Uterus (tissue), 4 donors: ENCODE measurements at places on chromosomes 11 and 22. TPM values are rescaled to one million over a fixed set of nuclear protein-coding genes. Genes with fewer than 3 reads are reported as not detected.

DNA sequence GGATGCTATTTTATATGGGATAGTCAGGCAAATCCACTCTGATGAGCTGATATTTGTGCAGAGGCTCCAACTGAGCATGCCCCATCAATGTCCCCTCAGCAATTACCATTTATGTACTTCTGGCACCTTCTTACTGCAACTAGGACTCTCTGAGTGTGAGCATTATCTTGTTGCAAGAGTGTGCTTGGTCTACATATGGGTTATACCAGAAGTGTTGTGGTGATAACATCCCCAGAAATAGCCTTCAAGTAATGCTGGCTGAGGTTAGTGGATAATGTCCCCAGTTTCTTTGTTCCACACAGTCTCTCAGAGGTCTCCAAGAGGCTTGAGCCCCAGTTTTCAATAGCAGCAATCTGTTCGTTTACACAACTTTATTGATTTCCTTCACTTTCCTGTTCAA is 408.6 kb downstream of the JRKL start:
- no peaks in the 10 kb centered on the region for H3K27me3 ChIP-seq
- H3K27ac ChIP-seq, result no peak overlapping the region
- H3K4me1 ChIP-seq, result no peaks in the 10 kb centered on the region
- DNase-seq, result no peak
- no peaks in the 10 kb centered on the region for H3K36me3 ChIP-seq
- H3K4me3 ChIP-seq, result no peak overlapping the region

The MS4A3 gene
- total RNA-seq, result not detected

GRCh38 chr11:86116386-86116726 is 47.5 kb upstream of the PICALM start:
- no peak for DNase-seq
- no peaks in the 10 kb centered on the region for H3K36me3 ChIP-seq
- H3K4me1 ChIP-seq, result no peaks in the 10 kb centered on the region
- no peak overlapping the region for H3K27ac ChIP-seq
- H3K27me3 ChIP-seq, result no peaks in the 10 kb centered on the region

DNA sequence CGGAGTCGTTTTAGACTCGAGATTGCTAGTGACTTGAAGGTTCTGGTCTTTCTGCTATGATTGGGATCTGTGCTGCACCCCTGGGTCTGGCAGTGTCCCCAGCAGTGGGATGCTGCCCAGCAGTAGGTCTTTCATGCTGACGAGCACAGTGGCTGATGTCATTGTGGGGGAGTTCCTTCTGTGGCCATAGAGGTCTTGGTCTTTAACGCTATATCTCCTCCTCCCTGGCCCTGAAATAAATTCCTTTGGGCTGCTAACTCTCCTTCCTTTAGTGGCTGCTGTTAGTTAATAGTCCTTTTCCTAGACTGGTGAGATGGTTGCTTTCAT is 136.3 kb downstream of the TEAD1 start:
- H3K36me3 ChIP-seq, result no peaks in the 10 kb centered on the region
- no peak overlapping the region for H3K27ac ChIP-seq
- no peaks in the 10 kb centered on the region for H3K27me3 ChIP-seq
- peak; percentile 69 for DNase-seq

The SERPING1 gene
- 39.3 TPM for total RNA-seq

GRCh38 chr11:79083352-79083751 is 357.5 kb downstream of the TENM4 start:
- H3K4me1 ChIP-seq, result no peaks in the 10 kb centered on the region
- H3K4me3 ChIP-seq, result no peak overlapping the region
- H3K27ac ChIP-seq, result no peak overlapping the region
- DNase-seq, result no peak
- no peaks in the 10 kb centered on the region for H3K36me3 ChIP-seq

- no peaks in the 10 kb centered on the region for H3K4me1 ChIP-seq
- no peaks in the 10 kb centered on the region for H3K36me3 ChIP-seq
- no peaks in the 10 kb centered on the region for H3K27me3 ChIP-seq
- no peak for DNase-seq
- H3K4me3 ChIP-seq, result no peak overlapping the region
These were observed 14.9 kb downstream of the DSCAML1 start for GRCh38 chr11:117782101-117782500.

GRCh38 chr11:58575377-58576020 is at the start of gene LPXN:
LPXN (minus strand) TSS chr11:58575856; CDS start chr11:58575772, 84 bp downstream.
- H3K4me3 ChIP-seq, result no peak within 1 kb of the TSS
- no peaks in the 10 kb centered on the region for H3K27me3 ChIP-seq
- peaks cover 5% of the 10 kb centered on the region for H3K4me1 ChIP-seq

GRCh38 chr11:111944139-111944538 is 7.0 kb downstream of the DIXDC1 start:
- no peak for DNase-seq
- no peaks in the 10 kb centered on the region for H3K36me3 ChIP-seq
- H3K27ac ChIP-seq, result peak overlapping the region; percentile 75
- H3K4me3 ChIP-seq, result no peak overlapping the region

- H3K4me3 ChIP-seq, result no peak overlapping the region
- H3K27ac ChIP-seq, result no peak overlapping the region
- no peak for DNase-seq
- H3K4me1 ChIP-seq, result no peaks in the 10 kb centered on the region
- H3K36me3 ChIP-seq, result no peaks in the 10 kb centered on the region
- H3K27me3 ChIP-seq, result no peaks in the 10 kb centered on the region
These were observed 48.5 kb upstream of the VPREB1 start for GRCh38 chr22:22196018-22196533.

DNA sequence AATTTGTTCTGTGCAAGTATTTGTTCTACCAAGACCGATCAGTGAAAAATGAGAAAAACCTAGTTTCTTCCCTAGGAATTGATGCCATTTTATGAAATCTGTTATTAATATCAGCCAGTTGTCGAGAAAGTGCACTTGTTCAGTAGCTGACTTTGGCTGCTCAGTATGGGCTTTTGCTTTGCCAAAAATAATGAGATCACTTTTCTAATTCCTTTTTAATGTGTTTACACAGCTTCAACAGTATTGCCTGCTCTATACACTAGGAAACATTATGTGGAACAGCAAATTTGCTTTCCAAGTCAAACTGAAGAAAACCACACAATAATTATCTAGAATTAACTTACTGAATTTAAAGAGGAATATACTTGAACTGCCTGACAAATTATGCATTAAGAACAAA is 34.4 kb downstream of the SCUBE2 start:
- H3K4me1 ChIP-seq, result no peaks in the 10 kb centered on the region
- H3K27me3 ChIP-seq, result no peaks in the 10 kb centered on the region
- no peak overlapping the region for H3K27ac ChIP-seq
- H3K36me3 ChIP-seq, result no peaks in the 10 kb centered on the region
- no peak for DNase-seq
- no peak overlapping the region for H3K4me3 ChIP-seq

The RAB6A gene
- total RNA-seq, result 120 TPM

GRCh38 chr11:47393163-47394049 is 15.0 kb upstream of the SLC39A13 start:
- H3K36me3 ChIP-seq, result no peaks in the 10 kb centered on the region
- no peak for DNase-seq
- no peak overlapping the region for H3K4me3 ChIP-seq
- H3K4me1 ChIP-seq, result no peaks in the 10 kb centered on the region
- H3K27me3 ChIP-seq, result no peaks in the 10 kb centered on the region
- peak overlapping the region; percentile 85 for H3K27ac ChIP-seq

The NAALADL1 gene
- 0.59 TPM for total RNA-seq

The CDCA5 gene
- total RNA-seq, result 7.1 TPM

DNA sequence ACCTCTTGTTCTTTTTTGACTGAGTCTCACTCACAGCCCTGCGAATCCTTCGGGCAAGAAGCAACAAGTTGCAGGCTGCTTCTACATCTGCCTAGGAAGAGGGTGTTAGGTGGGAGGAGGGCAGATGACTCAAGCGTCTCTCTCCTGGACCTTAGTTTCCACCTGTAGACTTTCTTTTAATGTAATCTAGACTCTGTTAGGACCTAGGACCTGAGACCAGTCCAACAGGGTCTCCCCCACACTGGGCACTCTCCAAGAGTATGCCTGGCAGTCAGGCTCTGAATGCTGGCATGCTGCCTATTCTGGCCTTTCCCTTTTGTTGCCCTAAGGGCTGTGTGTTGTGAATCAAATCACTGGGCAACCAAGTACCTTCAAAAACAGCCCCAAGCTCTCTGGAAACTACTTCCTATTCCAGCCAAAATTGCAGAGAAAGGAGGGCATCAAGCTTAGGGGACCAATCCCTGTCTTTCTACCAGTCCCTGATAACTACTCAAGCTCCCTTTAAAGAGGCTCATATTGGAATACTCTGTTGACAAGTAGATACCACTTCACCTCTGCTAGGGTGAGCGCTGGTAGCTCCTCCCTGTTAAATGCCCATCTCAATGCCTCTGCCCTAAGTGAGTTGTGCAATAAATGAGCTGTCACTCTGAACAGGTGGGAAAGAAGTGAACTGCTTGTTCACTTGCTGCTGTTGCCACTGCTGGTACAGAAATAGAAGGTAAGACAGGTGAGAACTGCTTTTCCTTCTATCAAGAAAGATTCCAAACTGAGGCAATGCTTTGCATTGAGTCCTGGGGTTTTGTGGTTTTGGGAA is at the start of gene BBOX1:
BBOX1 (plus strand) TSS at position 514 of the 814 bp plus-strand sequence. CDS start 14,616 bp downstream, outside the sequence.
- H3K36me3 ChIP-seq, result no peaks in the 10 kb centered on the region
- no peak within 1 kb of the TSS for H3K27ac ChIP-seq
- no peaks in the 10 kb centered on the region for H3K27me3 ChIP-seq

DNA sequence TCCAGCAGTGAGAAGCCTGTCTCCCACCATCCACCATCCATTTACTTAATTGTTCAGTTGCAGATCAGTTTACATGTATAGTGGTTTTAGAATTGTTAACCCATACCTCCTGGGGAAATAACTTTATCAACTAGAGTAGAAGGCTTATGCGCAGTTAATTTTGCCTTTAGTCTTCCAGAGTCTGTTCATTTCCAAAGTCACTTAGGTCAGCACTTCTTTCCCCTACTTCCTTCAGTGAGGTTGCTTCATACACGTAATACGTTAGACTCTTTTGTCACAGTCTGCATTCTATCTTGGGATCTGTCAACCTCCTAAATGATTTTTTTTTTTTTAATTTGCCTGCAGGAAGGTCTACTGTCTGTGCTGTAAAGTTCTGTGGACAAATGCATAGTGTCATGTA is 495.6 kb upstream of the ISX start:
- H3K36me3 ChIP-seq, result no peaks in the 10 kb centered on the region
- no peaks in the 10 kb centered on the region for H3K27me3 ChIP-seq
- no peak for DNase-seq
- H3K27ac ChIP-seq, result no peak overlapping the region
- H3K4me1 ChIP-seq, result no peaks in the 10 kb centered on the region
- H3K4me3 ChIP-seq, result no peak overlapping the region

DNA sequence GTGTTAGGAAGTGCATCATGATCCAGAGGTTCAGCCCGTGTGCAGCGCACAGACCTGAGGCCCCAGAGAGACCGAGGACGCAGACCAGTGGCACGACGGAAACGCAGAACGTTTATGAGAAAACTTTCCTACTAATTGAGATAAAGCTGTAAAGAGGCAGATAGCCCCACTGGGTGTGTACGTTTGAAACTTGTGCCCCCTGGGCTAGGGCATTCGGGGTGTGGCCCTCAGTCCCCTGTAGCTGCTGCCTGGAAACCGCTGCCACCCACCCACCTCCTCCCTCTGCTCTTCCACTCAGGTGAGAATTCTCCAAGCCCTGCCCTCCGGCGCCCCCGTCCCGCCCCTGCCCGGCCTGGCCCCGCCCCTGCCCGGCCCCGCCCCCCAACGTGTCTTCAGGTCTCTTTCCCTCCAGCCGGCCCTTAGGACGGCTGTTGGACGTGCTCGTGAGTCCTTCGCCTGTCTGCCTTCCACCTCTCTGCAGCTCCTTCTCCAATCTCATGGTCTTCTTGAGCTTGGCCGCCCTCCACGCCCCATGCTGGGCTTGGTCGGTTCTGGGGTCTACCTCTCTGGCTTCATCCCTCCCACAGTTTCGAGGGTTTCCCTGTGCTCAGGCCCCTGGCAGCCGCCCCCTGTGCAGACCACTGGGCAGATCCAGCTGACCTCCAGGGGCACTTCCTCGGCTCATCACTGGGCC is 12.1 kb downstream of the MAPK8IP2 start:
- no peak for DNase-seq
- H3K36me3 ChIP-seq, result no peaks in the 10 kb centered on the region
- H3K27ac ChIP-seq, result no peak overlapping the region
- H3K4me1 ChIP-seq, result no peaks in the 10 kb centered on the region

The PANX2 gene
- total RNA-seq, result 0.35 TPM

The NAALAD2 gene
- 3.5 TPM for total RNA-seq

- no peak overlapping the region for H3K27ac ChIP-seq
- H3K4me1 ChIP-seq, result no peaks in the 10 kb centered on the region
- no peaks in the 10 kb centered on the region for H3K27me3 ChIP-seq
- H3K4me3 ChIP-seq, result no peak overlapping the region
- no peak for DNase-seq
These were observed 30.6 kb downstream of the EXPH5 start for GRCh38 chr11:108562746-108563581.

GRCh38 chr11:114081641-114082414 is 22.3 kb downstream of the ZBTB16 start:
- H3K27ac ChIP-seq, result peak overlapping the region; percentile 89
- DNase-seq, result peak; percentile 67
- H3K4me3 ChIP-seq, result peak overlapping the region; percentile 13
- peaks cover 16% of the 10 kb centered on the region for H3K4me1 ChIP-seq
- H3K36me3 ChIP-seq, result no peaks in the 10 kb centered on the region

GRCh38 chr22:19287889-19288288 is 3.6 kb downstream of the CLTCL1 start:
- H3K4me1 ChIP-seq, result no peaks in the 10 kb centered on the region
- H3K27ac ChIP-seq, result no peak overlapping the region
- no peaks in the 10 kb centered on the region for H3K27me3 ChIP-seq
- no peak overlapping the region for H3K4me3 ChIP-seq

GRCh38 chr11:33161120-33162005 is at the start of gene CSTF3:
CSTF3 (minus strand) TSS chr11:33161480; CDS start chr11:33161325, 155 bp downstream.
- H3K27me3 ChIP-seq, result no peaks in the 10 kb centered on the region
- H3K36me3 ChIP-seq, result no peaks in the 10 kb centered on the region
- peak within 1 kb of the TSS; percentile 91 for H3K27ac ChIP-seq
- peak within 1 kb of the TSS; percentile 79 for H3K4me3 ChIP-seq
- DNase-seq, result peak; percentile 100

DNA sequence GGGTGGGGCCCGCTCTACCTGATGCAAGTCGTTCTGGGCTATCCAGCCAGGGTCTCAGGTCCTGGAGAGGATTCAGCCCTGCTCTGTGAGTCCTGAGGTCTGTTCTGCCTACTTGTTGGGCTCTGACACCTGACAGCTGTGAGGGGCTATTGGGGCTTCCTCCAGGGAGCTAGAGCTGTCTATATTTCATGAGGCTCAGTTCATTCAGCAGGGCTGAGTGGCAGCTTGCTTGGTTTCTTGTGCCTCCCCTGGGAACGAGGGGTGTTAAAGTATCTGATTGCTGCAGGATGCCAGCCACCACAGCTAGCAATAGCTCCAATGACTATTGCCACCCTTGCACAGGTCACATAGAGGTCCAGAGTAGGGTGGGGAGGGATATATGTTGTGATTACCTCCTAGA is 26.7 kb downstream of the INSC start:
- no peaks in the 10 kb centered on the region for H3K4me1 ChIP-seq
- H3K36me3 ChIP-seq, result no peaks in the 10 kb centered on the region
- H3K4me3 ChIP-seq, result no peak overlapping the region
- no peak overlapping the region for H3K27ac ChIP-seq
- no peaks in the 10 kb centered on the region for H3K27me3 ChIP-seq

The ATG13 gene
- total RNA-seq, result 79.9 TPM

The POU2AF2 gene
- not detected for total RNA-seq
